Stimulated activated CD8-positive, alpha-beta memory T cell treated with anti-CD3 and anti-CD28 coated beads, Interleukin-4, amount 100 ng/mL, for 24 hours (primary cell): ENCODE measurements at places on chromosomes 5 and 9.

DNA sequence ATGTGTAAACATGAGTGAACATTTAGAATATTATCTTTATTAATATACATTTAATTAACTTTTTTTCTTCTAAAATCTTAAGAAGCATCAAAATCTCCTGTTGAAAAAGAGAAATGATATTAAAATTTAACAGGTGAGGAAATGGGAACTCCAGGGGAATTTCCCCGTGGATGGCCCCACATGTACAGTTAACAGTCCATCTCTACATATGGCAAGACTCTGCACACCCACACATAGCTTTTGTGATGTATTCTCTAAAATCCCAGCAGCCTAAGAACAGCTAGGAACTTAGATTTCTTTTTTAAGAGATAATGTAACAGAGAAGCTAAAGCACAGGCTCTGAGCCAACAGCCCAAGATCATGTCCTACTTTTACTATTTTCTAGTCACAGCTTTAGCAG, 556.3 kb upstream of the RGMB start:
- no peak for DNase-seq

- DNase-seq: no peak
Observed at GRCh38 chr9:38370176-38370575, 22.3 kb upstream of the ALDH1B1 start.

GRCh38 chr5:111461934-111462333, 50.4 kb downstream of the STARD4 start:
- no peak for DNase-seq

DNA sequence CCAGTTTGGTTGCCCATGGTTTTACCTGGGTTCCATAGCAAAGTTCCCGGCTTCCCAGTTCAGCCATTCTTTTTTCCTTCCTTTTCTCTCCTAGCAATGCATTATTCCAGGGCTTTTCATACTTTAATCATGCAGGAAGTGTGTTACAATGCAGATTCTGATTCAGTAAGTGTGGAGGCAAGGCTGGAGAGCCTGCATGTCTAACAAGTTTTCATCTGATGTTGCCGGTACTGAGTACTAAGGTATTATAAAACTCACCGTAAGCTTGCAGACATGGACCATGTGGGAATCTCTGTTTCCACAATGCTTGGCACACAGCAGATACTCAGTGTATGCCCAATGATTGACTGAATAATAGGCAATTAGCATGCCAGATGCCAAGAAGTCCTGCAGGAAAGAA, 102.9 kb upstream of the SHB start:
- DNase-seq: no peak

GRCh38 chr5:1817261-1818043, 16.2 kb downstream of the NDUFS6 start:
- DNase-seq: no peak

- no peak for DNase-seq
Observed at GRCh38 chr9:84331119-84331809, 9.3 kb downstream of the SLC28A3 start.

- no peak for DNase-seq
Observed at GRCh38 chr5:132776938-132777208, 166 bp downstream of the SEPTIN8 start.

- no peak for DNase-seq
Observed at GRCh38 chr5:556909-557441, 32.7 kb upstream of the SLC9A3 start.
